Parietal lobe (tissue), 2 donors: ENCODE measurements at places on chromosomes 4 and X. TPM values are rescaled to one million over a fixed set of nuclear protein-coding genes. Genes with fewer than 3 reads are reported as not detected.

The LRP2BP gene
- 13.5 TPM for total RNA-seq

The NPY1R gene
- total RNA-seq = 40.4 TPM

The TEX13B gene
- not detected for total RNA-seq

The PDLIM5 gene
- total RNA-seq = 37.9 TPM

The TACR3 gene
- 1.3 TPM for total RNA-seq

The DCHS2 gene
- 6.3 TPM for total RNA-seq

The CYSLTR1 gene
- total RNA-seq = 0.63 TPM

The UCHL1 gene
- 918 TPM for total RNA-seq

The DKK2 gene
- total RNA-seq = 1.3 TPM

The BST1 gene
- total RNA-seq = 0.94 TPM

The ANXA5 gene
- 28.5 TPM for total RNA-seq

The ABRAXAS1 gene
- total RNA-seq = 7.8 TPM

The PAPSS1 gene
- 101 TPM for total RNA-seq

The TCEAL7 gene
- 41.0 TPM for total RNA-seq

The MAGEA1 gene
- not detected for total RNA-seq

The VCX3B gene
- not detected for total RNA-seq
